Stimulated activated CD4-positive, alpha-beta T cell treated with anti-CD3 and anti-CD28 coated beads, Interleukin-2, amount 100 ng/mL, for 24 hours (primary cell): ENCODE measurements at places on chromosomes 2 and 18.

DNA sequence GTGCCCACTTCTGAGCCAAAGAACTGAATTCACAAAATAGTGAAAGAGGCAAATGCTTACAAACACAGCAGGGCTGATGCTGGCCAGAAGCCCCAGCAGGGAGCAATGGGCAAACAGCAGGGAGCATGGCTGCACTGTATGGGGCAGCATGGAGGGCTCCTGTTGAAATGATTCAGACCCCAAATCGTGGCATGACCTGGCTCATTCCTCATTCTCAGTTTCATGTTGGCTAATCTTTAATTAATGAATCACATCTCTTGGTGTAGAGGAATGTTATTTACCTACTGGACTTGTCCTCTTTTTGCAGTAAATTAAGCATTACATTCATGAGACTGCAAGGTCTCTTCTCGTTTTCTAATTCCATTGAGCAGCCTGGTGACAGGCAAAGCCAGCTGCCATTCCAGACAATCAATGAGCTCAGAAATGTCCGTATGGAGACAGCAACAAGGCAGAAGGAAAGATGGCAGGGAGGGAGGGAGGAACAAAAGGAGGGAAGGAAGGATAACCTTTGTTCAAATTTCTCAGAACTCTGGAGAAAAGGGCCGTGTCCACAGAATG, 84.9 kb upstream of the ST8SIA3 start:
- DNase-seq: no peak

DNA sequence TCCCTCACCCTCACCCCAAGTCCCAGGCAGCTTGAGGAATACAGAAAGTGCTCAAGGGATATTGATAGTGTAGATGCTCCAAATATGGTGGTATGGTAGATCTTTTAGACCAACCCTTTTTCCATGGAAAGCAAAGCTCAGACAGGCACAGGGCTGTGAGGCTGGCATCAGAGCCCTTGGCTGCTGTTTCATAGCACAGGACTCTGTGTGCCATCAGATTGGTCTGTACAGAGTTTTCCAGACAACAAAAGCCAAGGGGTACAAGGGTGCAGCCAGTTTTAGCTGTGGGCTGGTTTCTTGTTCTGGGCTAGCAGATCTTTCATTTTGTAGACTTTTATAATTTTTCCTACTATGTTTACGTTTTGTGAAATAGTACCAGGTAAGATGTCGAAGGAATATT, 296.9 kb upstream of the TNP1 start:
- DNase-seq: no peak

GRCh38 chr2:151030663-151031230, 230.9 kb downstream of the RBM43 start:
- DNase-seq: peak; percentile 3

- no peak for DNase-seq
Observed at GRCh38 chr2:150791567-150791966, 304.1 kb upstream of the RND3 start.

- no peak for DNase-seq
Observed at GRCh38 chr2:224882291-224883171, 159.7 kb downstream of the DOCK10 start.

GRCh38 chr2:133264989-133265401, 303.3 kb downstream of the NCKAP5 start:
- no peak for DNase-seq

DNA sequence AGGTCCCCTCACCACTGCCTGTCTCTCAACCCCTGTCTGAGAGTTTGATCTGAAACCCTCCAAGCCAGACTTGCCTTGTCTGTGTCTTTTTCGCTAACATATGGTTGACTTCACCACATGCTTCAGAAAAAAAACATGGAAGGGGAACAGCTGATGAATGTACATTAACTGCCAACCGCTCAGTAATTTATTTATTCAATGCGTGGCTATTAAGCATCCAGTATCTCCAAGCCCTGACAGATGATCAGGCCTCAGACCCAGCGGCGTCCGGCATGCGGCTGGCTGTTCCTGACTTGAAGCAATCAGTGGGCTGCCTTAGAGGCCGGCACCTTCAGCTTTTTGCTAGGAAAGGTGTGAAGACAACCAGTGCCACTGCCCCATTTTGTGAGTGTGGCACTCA, 62.3 kb downstream of the NGEF start:
- no peak for DNase-seq

- no peak for DNase-seq
Observed at GRCh38 chr2:54699665-54700064, 23.8 kb upstream of the EML6 start.

DNA sequence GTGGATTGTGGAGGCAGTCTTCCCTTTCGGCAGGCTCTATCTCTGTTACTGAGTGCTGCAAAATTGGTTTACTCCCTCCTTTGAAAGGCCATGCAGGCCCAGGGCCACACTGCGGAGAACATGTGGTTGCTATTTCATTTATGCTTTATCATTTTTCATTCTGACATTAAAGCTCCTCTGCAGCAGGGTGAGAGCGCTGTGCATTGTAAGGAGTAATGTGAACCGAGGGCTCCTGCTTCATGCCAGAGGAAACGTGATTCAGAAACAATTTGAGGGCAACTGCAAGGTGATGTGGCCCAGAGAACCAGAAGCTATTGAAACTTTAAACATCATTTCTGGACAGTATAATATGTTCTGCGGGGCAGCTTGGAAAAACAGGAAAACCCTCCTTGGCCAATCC, 341.6 kb upstream of the NT5C1B start:
- DNase-seq: no peak

DNA sequence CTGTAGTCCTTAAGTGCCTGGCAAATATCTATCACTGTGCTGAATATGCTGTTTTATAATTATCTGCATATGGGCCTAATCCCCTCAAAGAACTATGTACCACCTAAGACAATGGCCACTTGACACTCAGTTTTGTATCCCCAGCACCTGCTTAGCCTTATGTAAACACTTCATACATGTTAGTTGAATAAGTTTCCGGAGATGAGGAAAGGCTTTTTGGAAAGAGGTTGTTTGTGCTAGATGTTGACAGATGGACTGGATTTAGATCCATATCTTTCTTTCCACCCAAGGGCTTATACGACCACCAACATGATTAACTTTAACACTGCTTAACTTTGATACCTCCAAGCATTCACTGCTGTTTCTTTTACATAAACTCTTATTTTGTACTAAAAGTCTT, 63.3 kb downstream of the FAM228A start:
- no peak for DNase-seq

DNA sequence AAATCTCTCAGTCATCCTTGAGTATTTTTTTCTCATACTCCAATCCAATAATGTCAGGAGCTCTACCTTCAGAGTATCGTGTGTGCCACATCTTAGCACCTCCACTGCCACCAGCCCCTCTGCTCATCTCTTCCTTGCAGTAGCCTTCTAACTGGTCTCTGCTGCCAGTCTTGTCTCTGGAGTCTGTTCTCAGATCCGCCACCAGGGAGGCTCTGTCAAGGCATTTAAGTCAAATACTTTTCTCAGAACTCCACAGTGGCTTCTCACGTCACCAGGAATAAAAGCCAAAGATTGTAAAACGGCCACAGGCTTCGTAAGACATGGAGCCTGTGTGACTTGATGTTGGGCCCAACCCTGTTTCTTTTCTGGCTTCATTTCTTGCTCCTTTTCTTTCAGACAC, 7.1 kb downstream of the UNC50 start:
- no peak for DNase-seq

DNA sequence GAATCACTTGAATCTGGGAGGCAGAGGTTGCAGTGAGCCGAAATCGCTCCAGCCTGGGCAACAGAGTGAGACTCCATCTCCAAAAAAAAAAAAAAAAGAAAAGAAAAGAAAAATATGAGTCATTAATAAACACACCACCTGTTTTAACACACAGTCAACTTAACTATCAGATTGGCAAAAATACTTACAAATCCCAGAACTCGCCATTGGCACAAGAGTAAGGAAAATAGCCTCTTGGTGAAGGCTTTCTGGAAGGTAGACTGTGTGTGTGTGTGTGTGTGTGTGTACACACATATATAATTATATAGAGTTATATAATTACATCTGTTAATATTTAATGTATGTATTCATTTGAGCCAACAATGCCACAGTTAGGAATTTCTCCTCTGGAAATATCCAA, 63.7 kb upstream of the UXS1 start:
- DNase-seq: no peak

GRCh38 chr18:63284827-63285733, 34.5 kb downstream of the BCL2 start:
- no peak for DNase-seq

DNA sequence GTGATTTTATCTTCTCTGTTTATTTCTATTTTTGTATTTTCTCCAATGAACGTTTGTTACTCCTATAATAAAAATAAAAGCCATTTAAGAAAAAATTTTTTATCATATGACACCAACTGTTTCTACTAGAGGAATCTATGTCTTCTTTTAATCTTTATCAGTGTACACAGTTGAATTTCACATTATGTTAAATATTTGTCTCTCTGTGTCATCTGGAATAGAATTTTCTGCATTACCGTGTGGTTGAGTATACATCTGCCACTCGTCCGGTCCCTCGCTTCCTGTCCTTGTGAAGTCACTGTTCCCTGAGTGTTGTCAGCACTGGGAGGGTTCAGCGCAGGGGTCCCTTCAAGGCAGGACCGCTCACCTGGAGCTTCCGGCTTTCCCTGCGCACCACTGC, 99.2 kb downstream of the LDLRAD4 start:
- DNase-seq: no peak

- DNase-seq: no peak
Observed at GRCh38 chr2:161586517-161587167, 37.6 kb upstream of the SLC4A10 start.

GRCh38 chr2:96150791-96151594, 5.8 kb upstream of the DUSP2 start:
- no peak for DNase-seq

- no peak for DNase-seq
Observed at GRCh38 chr2:181778621-181779201, 98.4 kb upstream of the NEUROD1 start.

DNA sequence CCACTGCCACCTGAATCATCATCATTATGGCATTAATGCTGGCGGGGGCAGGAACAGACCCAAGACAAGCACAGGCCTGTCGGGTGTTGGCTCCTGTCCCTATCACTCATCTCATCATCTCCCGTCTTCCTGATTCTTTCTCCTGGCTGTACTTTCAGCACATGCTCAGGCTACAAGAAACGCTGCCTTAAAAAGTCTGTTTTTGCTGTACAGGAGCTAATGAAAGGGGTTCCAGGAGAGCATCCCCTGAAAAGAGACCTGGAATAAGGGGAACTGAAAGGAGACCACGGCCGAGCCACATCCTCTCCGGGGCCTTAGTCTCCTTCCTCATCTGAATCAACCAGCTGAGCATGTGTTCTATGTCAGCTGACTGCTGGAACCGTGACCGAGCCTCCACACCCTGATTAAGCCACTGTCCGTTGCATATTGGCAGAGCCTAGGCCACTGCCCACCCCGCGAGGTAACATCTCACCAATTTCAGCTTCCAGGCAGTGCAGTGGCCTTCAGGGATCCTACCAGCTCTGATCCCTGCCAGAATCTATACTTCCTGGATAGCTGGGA, 62.6 kb downstream of the DNMT3A start:
- no peak for DNase-seq

DNA sequence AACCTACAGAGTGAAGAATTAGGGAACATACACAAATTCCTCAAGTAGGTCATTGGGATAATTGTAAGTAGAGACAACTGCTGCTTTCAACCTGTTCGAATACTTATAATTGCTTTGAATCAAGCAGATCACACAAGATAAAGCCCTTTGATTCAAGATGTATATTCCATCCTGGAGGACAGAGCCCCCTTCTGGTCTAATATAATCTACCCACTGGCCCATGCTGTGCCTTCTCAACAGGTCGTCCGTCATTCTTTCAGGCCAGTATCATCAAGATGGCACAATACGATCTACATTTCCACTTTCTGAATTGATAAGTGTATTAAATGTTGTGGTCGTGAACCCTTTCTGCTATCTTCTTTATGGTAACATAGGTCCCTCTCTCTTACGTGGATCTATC, 387.0 kb upstream of the CDH19 start:
- DNase-seq: no peak

DNA sequence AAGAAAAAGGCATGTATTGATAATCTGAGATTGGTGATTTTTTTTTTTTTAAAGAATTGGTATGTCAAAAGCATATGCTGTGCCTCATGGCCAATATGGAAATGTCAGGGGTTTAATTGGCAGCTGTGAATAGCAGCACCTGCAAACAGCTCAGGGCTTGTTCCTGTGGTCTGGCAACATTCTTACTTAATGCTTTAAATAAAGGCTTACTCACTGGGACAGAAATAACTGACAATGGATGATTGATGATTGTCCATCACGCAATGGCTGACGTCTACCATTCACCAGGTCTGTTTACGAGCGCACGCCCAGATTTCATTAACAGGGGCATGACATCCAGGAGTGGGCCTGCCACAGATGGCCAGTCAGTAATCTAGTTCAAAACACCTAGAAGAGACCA, 66.7 kb downstream of the ETAA1 start:
- no peak for DNase-seq

GRCh38 chr18:75122334-75122958, 86.5 kb downstream of the PTGR3 start:
- DNase-seq: no peak
